ENCODE measurements at places on chromosomes 16 and 17.
A peak's percentile ranks its signal among the peaks of the same experiment; 100 is the strongest.

DNA sequence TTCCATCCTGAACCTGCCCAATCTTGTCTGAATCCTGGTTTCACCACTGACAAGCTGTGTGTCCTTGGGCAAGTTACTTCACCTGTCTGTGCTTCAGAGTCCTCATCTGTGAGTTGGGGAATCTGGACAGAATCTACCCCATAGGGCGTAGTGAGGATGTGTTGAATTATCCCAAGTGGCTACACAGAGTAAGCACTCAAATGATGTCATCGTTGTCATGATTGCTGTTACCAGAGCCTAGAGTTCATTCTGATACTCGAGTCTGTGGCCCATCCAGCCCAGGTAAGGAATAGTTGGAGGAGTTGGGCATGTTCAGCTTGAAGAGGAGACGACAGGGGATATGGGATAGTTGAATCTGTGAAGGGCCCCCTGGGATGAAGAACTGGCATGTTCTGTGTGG, 45.9 kb downstream of the MAPT start:
- no peak for DNase-seq

DNA sequence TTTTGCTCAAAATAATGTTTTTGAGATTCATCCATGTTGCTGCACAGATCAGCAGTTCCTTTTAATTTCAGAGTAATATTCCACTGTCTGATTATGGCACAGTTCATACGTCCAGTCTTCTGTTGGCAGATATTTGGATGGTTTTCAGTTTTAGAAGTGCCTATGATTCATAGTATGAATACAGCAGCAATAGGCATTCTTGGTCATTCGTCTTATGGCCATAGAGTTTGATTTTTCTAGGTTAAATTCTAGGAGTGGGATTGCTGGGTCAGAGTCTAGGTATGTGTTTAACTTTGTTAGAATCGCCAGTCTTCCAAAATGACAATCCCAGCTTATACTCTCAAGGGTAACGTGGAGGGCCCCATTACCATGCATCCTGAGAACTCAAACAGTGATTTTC, 11.5 kb upstream of the IL34 start:
- peak; percentile 41 for DNase-seq

DNA sequence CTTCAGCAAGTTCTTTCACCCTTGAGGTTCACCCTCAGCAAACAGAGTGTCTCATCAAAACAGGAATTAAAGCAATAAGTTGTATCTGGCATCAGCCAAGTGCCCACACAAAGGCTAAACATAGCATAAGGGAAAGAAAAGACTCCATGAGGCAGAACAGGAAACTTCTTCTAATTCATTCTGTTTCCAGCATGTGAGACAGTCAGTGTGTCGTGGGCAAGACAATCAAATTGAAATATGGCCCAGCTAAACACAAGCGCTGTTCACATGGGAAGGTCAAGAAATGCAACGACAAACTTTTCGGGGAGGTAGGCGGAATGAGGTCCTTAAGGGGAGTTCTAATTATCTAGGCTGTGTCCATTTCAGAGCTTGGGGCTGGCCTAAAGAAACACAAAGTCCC, 393.4 kb downstream of the HAPSTR1 start:
- DNase-seq = no peak

DNA sequence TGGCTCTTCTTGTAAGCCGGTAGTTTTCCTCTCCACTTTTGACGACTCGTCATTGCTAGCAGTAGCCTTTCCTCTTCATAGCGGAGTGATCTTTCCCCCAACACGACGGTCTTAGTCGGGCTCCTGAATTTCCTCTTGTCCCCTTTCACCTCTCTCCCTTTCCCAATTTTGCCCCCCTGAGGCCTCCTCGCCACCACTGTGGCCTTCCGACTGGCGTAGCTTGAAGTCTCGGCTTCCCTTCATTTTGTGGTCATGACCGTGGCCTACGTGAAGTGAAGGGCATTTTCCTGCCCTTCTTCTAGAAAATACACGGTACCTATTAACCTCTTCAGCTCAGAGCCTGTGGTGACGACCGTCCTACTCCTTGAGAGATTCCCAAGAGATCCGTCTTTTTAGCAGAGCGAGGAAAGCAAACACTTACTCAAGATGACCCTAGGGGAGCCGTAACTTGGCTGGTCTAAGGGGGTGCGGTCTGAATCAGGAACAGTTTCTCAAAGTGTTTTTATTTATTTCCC, 787 bp downstream of the PRKAR1A start:
- DNase-seq = peak; percentile 30

DNA sequence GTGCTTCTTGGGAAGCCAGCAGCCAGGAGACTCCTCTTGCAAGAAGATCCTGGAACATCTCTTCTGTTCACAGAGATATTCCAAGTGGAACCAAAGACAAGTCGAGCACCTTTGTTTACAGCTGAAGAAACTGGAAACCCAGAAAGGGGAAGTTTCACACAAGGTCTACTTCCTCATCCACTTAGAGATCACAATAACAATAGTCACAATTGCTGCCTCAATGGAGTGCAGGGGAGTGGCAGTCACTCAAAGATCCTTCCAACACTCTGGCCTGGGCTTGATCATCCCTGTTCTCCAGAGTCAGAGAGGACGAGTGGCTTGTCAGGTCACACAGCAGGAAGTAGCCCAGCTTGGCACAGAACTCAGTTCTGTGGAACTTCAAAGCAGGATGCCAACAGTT, 46.9 kb upstream of the SIAH1 start:
- DNase-seq = no peak

DNA sequence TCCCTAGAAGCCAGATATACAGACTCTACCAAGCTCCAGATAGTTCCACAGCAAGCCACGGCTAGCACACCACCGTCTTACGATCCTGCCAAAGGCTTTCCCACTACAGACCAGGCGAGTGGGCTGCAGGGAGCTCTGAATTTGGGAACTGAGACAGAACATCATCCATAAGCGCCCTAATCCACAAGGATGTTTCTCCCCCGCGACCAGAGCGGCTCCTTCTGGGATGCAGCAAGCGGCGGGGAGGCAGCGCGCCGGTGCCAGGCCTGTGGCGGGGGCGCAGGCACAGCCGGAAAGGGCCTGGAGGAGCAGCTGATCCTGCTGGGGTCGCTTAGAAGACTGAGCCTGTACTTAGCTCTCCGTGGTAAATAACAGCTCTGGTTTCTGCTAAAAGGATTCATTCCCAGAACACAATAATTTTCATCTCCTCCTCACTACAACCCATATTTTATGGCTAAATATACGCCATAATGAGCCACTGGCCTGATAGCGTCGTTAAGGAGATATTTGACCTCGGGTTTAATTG, 16.2 kb upstream of the FOXF1 start:
- no peak for DNase-seq

DNA sequence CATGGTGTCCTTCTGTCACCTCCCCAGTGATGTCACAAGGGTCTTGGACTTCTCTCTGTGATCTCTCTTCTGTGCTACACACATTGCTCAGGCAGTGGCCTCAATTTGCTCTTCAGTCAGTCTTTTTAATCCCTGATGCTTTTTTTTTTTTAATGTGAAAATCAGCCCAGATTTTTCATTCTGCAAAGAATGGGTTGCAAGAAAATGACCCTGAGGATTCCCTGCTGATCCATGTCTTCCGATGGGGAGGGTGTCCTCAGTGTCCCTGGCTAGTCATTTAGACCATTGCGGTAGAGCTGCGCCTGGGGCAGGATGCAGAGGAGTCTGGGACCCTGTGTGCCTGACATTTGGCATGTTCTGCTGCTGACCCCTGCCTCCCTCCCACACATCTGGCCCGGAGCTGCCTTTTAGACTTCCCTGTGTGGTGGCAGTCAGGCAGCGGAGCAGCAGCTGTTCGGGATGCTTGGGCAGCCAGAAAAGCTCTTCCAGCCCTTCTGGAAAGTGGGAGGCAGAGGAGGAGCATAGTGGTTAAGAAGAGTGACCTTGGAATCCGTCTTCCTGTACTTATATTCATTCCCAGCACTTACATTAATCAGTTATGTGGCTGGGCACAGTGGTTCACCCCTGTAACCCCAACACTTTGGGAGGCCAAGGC, 12.3 kb downstream of the GPT2 start:
- no peak for DNase-seq

GRCh38 chr17:37283414-37283961, 92.3 kb upstream of the C17orf78 start:
- peak; percentile 33 for DNase-seq

- no peak for DNase-seq
These were observed 24.9 kb downstream of the ACSF3 start for GRCh38 chr16:89118361-89119165.

- DNase-seq = no peak
These were observed 1.9 kb downstream of the TK2 start for GRCh38 chr16:66548068-66548467.

GRCh38 chr16:89119166-89119621, 25.5 kb downstream of the ACSF3 start:
- no peak for DNase-seq

DNA sequence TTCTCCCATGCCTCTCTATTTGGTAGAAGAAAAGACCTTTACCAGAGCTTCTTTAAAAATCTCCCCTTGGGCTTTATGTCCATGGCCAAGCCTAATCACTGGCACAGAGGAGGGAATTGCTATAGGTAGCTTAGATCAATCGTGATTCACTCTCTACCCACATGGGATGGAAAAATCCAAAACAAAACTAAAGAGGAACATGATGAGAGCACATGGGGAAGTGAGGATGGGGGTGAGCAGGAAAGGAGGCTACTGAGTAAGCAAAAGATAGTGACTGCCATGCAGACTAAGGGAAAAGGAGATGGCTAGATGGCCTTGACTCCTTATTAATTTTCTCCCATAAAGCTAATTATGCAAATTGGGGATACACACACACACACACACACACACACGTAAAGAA, 201.2 kb downstream of the HS3ST3A1 start:
- no peak for DNase-seq

- no peak for DNase-seq
These were observed 455 bp downstream of the ATP1B2 start for GRCh38 chr17:7651097-7651664.

DNA sequence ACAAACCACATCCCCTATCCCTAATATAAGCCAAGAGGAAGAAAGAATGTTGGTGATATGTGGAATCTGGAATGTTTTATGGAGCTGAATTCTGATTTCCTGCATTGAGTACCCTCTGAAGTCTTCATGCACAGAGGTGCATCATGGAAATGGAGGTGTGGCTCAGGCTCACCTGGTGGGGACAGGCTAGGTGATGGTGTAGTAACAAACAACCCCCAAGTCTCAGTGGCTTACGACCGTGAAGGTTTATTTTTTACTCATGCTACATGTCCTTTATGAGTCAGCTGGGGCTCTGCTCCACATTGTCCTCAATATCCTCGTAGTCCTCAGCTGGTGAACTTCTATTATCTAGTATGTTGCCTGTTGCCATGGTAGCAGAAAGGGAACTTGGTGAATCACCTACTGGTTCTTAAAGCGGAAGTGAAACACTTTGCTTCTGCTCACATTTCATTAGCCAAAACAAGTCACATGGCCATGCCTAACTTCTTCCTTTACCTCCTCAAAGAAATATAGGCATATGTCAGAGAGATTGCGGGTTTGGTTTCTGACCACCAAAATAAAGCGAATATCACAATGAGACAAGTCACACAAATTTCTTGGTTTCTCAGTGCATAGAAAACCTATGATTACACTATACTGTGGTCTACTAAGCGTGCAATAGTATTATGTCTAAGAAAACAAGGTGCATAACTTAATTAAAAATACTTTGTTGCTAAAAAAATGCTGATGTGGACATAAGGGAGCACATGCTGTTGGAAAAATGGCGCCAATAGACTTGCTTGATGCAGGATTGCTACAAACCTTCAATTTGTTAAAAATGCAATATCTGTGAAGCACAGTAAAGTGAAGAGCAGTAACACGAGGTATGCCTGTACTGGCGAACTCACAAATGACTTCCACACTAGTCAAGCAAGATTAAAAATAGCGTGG, at the start of gene PMFBP1:
TSS of gene PMFBP1 (minus strand) at position 51 of the 930 bp plus-strand sequence. CDS start 947 bp downstream, outside the sequence.
- peak; percentile 54 for DNase-seq

GRCh38 chr17:30332057-30332542, 1.8 kb downstream of the TMIGD1 start:
- DNase-seq = peak; percentile 26

DNA sequence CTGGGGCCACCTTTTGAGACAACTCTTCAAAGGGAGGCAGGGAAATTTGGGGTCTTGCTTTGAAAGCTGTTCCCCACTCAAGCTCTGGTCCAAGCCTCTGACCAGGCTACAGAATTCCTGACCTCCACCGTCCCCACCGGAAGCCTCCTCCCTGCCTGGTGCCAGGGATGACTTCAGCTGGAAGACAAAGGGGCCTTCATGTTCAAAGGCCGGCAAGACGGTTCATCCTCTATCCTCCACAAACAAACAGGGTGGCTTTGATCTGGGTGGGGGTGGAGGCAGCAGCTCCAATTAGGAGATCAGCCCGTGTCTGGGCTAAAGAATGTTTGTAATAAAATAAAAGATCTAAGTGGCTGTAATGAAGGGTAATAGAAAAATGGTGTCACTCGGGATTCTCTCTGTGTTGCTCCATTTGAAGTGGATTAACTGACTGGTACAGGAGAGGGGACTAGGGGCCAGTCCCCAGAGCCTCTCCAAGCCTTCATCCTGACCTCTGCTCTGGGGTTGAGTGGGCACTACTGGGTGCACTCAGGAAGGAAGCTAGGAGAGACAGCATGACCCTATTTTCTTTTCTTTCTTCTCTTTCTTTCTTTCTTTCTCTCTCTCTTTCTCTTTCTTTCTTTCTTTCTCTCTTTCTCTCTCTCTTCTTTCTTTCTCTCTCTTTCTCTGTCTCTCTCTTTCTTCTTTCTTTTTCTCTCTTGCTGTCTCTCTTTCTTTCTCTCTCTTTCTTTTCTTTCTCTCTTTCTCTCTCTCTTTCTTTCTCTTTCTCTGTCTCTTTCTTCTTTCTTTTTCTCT, 27.5 kb upstream of the NKD1 start:
- no peak for DNase-seq

DNA sequence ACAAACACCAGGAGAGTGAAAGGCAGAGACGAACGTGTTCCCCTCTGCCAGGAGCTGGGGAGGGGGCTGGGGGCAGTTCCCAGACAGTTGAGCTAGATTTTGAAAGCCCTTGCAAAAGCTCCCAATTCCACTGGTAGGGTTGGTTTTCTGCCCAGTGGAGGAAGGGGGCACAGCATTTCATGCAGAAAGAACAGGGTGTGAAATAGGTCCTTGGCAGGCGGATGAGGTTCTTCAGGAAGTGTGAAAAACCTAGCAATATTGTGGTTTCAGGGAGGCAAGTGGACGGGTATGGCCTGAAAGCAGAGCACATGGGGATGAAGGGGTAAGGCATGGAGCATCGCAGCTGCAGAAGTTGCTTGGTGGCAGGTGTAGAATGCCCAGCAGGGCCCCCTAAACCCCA, 248.3 kb downstream of the KATNIP start:
- DNase-seq = no peak

GRCh38 chr16:76293980-76294379, 16.8 kb downstream of the CNTNAP4 start:
- DNase-seq = peak; percentile 19

All from fibroblast of skin of scalp (primary cell).